Mucosa of descending colon (tissue), 3 donors: ENCODE measurements at places on chromosomes 11 and 22. TPM values are rescaled to one million over a fixed set of nuclear protein-coding genes. Genes with fewer than 3 reads are reported as not detected.
A peak's percentile ranks its signal among the peaks of the same experiment; 100 is the strongest.

The MMP27 gene
- total RNA-seq: 0.16 TPM

The PUS3 gene
- 7.6 TPM for total RNA-seq

The KRTAP5-7 gene
- total RNA-seq: 0.75 TPM

The FXYD6 gene
- 10.2 TPM for total RNA-seq

The SLC22A12 gene
- total RNA-seq: not detected

The POU2AF2 gene
- total RNA-seq: 1.0 TPM

The APOA1 gene
- not detected for total RNA-seq

The BID gene
- 21.8 TPM for total RNA-seq

The PATE2 gene
- not detected for total RNA-seq

The SCN4B gene
- total RNA-seq: 2.6 TPM

The MMP7 gene
- total RNA-seq: not detected

The LUZP2 gene
- total RNA-seq: 1.6 TPM

The VSIG2 gene
- total RNA-seq: 126 TPM

The SHISA8 gene
- not detected for total RNA-seq

The OR2D2 gene
- total RNA-seq: 0.28 TPM

The OTOG gene
- 0.06 TPM for total RNA-seq

The DEPDC7 gene
- 7.6 TPM for total RNA-seq

DNA sequence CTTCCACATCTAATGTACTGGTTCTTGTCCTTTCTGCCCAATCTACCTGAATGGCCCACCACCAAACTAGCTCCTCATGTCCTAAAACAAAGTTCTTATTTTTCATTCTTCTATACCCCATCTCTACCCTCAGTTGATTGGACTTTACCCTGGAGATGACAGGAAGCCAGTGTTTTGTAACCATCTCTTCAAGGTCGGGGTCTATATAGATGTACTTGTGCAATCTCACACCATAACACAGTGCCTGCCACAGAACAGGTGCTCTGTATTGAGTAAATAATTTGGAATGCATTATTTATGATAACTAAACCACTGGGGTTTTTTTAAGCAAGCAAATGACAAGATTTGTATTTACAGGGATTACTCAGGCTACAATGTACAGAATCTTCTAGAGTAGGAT lies 76.7 kb upstream of the FAM181B start:
- DNase-seq: no peak

GRCh38 chr22:46553189-46553588 lies 15.8 kb upstream of the CELSR1 start:
- DNase-seq: no peak

GRCh38 chr22:48706934-48707762 lies 1120.5 kb downstream of the BRD1 start:
- DNase-seq: no peak

DNA sequence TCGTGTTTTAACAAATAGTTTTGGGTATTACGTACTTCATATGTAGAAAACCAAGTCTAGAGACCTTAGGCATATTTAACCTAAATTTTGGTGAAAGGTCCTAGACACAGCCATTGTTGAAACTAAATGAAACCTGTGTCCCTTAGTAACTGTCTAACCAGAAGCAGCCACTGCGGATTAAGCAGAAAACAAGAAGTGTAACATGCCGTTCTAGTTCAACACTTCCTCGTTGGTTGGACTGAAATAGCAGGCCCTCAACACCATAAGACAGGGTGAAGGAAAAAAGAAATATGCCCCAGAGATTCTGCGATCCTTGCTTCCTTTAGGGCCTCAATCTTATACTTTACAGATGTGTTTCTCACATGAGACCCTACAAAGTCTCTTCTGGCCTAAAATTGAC lies 2.0 kb downstream of the NAA40 start:
- no peak for DNase-seq

- no peak for DNase-seq
Observed at GRCh38 chr11:47056261-47056915, 119.8 kb downstream of the CSTPP1 start.

DNA sequence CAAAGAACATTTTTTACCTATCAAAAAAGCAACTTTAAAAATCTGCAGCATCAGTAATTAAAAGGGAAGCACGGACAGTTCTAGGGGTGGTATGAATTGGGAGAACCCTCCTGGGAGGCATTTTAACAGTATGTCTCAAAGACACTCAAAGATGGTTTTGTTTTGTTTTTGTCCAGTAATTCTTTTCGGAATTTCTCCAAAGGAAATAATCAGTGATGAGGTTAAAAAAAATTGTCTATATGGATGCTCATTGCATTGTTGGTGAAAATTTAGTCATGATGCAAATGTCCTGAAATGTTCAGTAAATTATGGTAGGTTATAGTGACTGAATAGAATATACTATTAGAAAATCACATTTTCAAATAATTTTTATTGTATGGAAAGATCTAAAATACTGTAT lies 115.1 kb downstream of the ATXN10 start:
- DNase-seq: no peak

- no peak for DNase-seq
Observed at GRCh38 chr11:114073828-114074381, 14.4 kb downstream of the ZBTB16 start.

- no peak for DNase-seq
Observed at GRCh38 chr11:64458997-64459396, 100.0 kb downstream of the RPS6KA4 start.

DNA sequence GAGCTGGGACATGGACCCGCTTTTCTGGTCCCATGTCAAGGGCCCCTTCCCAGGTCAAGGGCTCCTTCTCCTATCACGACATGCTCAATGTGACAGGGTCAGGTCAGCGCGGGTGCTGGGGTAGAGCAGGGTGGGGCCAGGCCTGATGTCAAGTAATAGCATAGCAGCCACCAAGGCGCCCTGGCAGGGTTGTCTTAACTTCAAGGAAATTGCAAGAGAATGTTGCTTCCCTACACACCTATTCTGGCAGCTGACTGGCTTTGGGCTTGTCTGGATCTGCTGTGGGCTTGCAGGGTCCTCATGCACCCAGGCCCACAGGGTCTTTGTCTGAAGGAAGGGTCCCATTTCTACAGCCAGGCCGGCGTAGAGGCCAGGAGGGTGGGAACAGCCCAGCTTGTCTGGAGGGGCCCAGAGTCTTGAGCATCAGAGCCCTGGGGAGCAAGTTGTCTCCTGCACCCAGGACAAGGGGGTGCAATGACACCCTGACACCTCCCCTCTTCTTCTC lies 71.4 kb downstream of the BUD13 start:
- DNase-seq: no peak

GRCh38 chr11:102117472-102118113 lies 7.3 kb downstream of the YAP1 start:
- DNase-seq: no peak

GRCh38 chr22:38320605-38321402 lies 3.6 kb upstream of the CSNK1E start:
- DNase-seq: no peak

GRCh38 chr11:119406005-119406404 lies 17.0 kb downstream of the THY1 start:
- DNase-seq: no peak

GRCh38 chr11:63951779-63952536 lies 13.2 kb downstream of the NAA40 start:
- DNase-seq: no peak

GRCh38 chr11:30825723-30826122 lies 239.6 kb upstream of the MPPED2 start:
- no peak for DNase-seq

DNA sequence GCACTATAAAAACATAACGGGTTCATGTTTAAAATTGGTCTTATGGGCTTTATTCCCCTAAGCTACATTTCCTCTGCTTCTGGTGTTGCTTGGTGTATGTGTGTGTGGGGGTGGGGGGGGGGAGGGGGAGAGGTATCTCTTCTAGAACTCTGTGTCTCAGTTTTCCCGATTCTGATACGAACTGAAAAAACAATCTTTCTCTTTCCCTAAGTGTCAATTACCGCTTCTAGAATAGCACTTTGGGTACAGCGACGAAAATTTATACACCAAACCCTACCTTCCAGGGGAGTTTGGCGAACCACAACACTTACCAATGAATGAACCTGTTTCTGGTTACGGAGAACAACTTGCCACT lies 636 bp downstream of the NUP160 start:
- no peak for DNase-seq

DNA sequence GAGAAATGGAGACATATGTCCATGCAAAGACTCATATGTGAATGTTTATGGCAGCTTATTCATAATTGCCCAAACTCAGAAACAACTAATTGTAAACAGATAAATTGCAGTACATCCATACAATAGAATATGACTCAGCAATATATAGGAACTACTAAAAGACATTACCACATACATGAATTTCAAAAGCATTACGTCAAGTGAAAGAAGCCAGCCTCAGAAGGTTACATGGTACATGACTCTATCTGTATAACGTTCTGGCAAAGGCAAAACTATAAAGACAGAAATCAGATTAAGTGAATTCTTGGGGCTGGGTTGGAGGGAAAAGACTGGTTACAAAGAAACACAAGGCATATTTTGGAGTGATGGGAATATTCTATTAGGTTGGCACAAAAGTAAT lies 7.2 kb downstream of the KCTD21 start:
- DNase-seq: no peak

DNA sequence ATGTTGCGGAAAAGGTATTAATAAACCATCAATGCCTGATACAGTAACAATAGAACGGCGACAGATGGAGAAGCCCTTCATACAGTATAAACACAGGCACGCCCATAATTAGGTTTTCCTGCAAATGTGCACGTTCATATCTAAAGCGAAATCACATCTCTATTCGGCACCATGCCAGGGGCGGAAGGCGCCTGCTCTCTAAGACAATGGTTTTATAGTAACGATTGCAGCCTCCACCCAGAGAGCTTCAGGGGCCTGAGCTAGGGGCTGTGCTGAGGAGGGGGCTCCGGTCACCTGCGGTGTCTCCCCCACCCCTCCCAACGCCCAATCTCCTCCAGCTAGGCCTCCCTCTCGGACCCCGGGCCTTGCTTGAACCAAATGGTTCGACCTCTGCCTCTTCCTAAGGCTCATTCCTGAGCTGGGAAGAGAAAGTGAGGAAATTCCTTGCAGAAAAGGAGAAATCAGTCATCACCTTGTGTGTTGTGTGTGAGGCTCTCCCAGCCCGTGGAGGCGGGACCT lies 9.6 kb downstream of the KRTAP5-5 start:
- DNase-seq: peak; percentile 89

- DNase-seq: no peak
Observed at GRCh38 chr11:64609436-64610047, 18.5 kb downstream of the SLC22A12 start.

GRCh38 chr22:18057568-18058209 lies 20.1 kb upstream of the PEX26 start:
- peak; percentile 74 for DNase-seq

DNA sequence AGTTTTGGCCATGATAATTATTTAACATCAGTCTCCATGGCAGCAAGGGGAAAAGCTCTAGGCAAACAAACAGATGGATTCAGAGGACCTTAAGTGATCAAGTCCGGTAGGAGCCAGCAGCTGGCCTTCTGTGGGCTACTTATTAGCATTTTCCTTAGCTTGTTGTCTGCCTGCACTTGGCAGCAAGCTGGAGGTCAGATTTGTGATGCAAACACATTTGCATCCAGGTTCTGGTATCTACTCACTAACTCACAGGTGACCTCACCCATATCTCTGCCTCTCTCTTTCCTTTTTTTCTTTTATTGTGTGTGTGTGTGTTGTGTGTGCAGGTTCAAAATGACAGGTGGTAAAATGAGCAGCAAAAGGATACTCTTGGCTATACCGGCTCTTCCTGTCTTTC lies 32.3 kb downstream of the ARHGAP42 start:
- DNase-seq: no peak

DNA sequence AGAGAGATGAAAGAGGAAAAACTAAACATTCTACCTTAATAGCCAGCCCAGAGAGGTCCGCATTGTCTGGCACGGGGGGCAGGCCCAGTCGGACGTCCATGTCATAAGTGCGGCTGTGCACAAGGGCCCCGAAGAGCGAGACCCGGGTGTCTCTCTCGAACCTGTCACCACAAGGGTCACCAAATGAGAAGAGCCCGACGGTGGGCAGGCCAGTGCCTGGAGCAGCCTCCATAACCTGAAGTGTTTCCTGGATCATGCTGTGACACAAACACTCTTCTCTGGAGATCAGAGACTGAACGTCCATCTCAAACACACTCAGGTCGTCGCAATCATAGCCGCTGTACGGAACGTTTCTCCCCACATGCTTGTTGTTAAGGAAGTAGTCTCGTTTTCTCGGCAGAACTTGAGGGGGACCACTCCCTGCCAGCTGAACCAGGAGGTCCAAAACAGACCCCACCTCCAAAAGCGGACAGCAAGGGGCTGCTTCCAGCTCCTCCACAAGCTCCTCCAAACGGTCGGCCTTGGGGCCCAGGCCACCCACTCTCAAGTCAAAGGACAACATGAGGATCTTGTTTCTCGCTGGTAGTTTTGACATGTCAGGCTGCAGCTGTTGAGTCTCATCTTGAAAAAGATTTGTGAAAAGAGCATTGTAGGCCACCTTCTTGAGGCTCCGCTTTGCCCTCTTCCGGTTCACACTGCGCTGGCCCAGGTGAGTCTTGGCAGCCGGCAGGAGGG lies 971 bp downstream of the TUBGCP6 start:
- DNase-seq: no peak

GRCh38 chr11:92978271-92979111 lies 9.0 kb downstream of the MTNR1B start:
- DNase-seq: no peak

DNA sequence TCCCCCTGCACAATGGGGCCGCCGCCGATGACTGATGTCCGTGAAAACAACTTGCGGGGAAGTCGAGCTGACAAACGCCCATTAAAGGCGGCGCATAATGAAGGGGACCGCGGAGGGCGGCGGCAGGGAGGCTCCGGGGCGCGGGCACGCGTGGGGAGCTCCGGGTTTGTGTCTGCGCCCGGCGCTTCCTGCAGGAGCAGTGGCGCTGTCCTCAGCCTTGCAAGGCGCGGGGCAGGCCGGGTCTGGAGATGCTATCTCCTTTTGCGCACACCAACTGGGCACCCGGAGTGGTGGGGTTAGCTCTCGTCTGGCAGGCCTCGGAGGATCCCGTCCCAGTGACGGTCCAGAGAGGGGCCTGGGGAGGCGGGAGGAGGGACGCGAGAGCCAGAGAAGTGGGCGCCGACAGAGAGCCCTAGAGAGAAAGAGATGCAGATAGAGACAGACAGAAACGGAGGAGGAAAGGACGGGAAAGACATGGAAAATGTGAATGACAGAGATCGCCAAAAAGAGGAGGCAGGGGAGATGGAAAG lies 390 bp upstream of the FGF3 start:
- no peak for DNase-seq
